Activated naive CD4-positive, alpha-beta T cell treated with anti-CD3 and anti-CD28 coated beads, Interleukin-2, amount 10 ng/mL, durations not matched to agents 7 days and 5 days (primary cell): ENCODE measurements at places on chromosomes 2 and 18.

GRCh38 chr2:10581021-10581420, 108.8 kb downstream of the NOL10 start:
- H3K27ac ChIP-seq: no peak overlapping the region
- H3K4me3 ChIP-seq: no peak overlapping the region
- peaks cover 12% of the 10 kb centered on the region for H3K4me1 ChIP-seq
- no peaks in the 10 kb centered on the region for H3K27me3 ChIP-seq
- no peak for DNase-seq

- peaks cover 7% of the 10 kb centered on the region for H3K36me3 ChIP-seq
- H3K27ac ChIP-seq: no peak overlapping the region
- H3K4me3 ChIP-seq: no peak overlapping the region
- H3K4me1 ChIP-seq: peaks cover 6% of the 10 kb centered on the region
Measured at GRCh38 chr2:127359520-127359919, 28.3 kb downstream of the MAP3K2 start.

- no peaks in the 10 kb centered on the region for H3K27me3 ChIP-seq
- no peaks in the 10 kb centered on the region for H3K36me3 ChIP-seq
- H3K4me3 ChIP-seq: no peak overlapping the region
- no peaks in the 10 kb centered on the region for H3K4me1 ChIP-seq
- no peak for DNase-seq
- H3K27ac ChIP-seq: no peak overlapping the region
Measured at GRCh38 chr2:16013359-16013911, 73.1 kb downstream of the MYCN start.

DNA sequence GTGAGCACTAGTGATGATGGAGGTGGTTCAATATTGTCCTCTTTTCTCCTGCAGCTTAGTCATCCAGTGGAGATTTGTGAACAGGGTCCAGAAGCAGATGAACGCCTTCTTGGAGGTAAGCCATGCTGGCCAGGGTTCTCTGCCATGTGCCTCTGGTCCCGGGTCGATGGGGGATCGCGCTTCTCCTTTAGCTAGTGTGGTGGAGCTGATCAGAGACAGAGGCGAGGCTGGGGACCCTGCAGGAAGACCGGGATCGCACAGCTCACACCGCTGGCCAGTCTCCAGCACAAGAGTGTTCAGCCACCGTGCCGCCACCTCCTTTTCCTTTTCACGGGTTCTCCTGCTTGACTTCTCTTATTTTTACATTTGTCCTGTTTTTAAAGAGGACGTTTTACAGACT, 243.4 kb downstream of the ALPK2 start:
- no peak overlapping the region for H3K4me3 ChIP-seq
- H3K27me3 ChIP-seq: no peaks in the 10 kb centered on the region
- no peaks in the 10 kb centered on the region for H3K4me1 ChIP-seq
- no peak overlapping the region for H3K27ac ChIP-seq
- no peak for DNase-seq

- H3K27me3 ChIP-seq: no peaks in the 10 kb centered on the region
- no peaks in the 10 kb centered on the region for H3K4me1 ChIP-seq
- no peak overlapping the region for H3K4me3 ChIP-seq
- DNase-seq: no peak
- no peaks in the 10 kb centered on the region for H3K36me3 ChIP-seq
Measured at GRCh38 chr2:122851972-122852531, 1096.6 kb downstream of the TSN start.

DNA sequence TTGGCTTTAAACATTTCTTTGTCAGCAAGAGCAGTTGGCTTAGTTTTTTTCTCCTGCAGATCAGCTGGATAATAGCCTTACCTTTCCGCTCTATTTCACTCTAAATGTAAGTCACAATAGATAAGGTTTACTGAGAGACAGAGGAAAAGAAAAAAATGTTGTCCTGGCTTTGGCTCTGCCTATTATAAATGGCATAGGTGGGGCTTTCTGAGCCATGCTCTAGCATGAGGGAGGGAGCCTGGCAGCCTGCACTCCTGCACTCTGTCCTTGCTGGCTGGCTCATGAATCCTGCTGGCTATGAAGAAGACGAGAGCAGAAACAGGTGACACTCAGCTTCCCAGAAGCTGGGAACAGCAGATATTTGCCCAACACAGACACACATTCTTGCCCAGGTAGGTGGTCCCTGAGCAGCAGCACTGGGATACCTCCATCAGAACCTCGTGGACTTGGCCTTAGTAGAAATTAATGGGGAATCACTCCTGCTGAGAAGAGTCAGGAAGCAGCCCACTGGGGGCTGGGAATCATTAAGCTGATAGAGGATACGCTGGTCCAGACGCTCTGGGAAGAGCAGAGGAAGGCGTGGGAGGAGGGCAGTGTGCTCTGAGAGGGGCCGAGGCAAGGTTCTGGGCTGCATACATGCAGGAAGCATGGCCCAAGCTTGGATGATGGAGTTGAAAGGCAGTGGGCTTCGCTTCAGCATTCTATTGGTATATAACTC, 514.4 kb upstream of the HS6ST1 start:
- no peaks in the 10 kb centered on the region for H3K4me1 ChIP-seq
- H3K27ac ChIP-seq: no peak overlapping the region
- H3K36me3 ChIP-seq: no peaks in the 10 kb centered on the region
- no peaks in the 10 kb centered on the region for H3K27me3 ChIP-seq
- H3K4me3 ChIP-seq: no peak overlapping the region

- H3K27ac ChIP-seq: no peak overlapping the region
- no peak for DNase-seq
- peaks cover 3% of the 10 kb centered on the region for H3K27me3 ChIP-seq
- H3K4me3 ChIP-seq: no peak overlapping the region
- no peaks in the 10 kb centered on the region for H3K36me3 ChIP-seq
Measured at GRCh38 chr18:36633961-36634412, 194.8 kb downstream of the TPGS2 start.

DNA sequence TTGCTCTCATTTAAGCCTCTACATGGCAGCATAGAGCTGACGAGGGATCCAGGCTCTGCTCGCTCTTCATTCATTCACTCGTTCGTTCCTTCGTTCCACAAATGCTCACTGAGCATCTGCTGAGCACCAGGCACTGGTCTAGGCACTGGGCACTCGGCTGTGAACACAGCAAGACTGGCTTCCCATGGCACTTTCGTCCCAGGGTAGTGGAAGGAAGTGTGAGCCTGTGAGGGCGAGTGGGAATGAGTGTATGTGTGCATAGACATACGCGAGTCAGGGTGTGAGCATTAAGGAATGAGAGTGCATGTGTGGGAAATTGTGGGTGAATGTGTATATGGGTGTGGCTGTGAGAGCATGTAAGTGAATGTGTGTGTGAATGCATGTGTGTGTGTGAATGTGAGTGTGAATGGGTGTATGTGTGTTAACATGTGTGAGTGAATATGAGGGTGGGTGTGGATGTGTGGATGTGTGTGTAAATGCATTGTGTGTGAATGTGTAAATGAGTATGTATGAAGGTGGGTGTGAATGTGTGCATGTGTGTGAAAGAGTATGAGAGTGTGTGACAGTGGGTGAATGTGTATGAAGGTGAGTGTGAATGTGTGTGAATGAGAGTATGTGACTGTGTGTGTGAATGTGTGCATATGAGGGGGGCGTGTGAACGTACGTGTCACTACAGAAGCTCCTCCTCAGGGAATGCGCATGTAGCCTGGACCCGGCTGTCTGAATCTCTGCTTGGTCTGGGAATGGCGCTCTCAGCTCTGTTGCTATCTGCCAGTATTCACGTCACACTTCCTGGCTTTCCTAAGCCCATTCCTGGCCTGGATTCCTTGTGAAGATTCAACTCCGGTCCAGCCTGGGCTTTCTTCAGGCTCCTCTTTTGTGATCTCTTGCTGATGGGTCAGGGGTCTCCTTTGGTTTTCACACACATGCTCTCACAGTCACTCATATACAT, 28.8 kb downstream of the SNORC start:
- no peaks in the 10 kb centered on the region for H3K4me1 ChIP-seq
- DNase-seq: no peak
- no peak overlapping the region for H3K4me3 ChIP-seq
- H3K27ac ChIP-seq: no peak overlapping the region

GRCh38 chr2:102601730-102602129, 17.6 kb upstream of the SLC9A2 start:
- H3K36me3 ChIP-seq: no peaks in the 10 kb centered on the region
- H3K4me1 ChIP-seq: no peaks in the 10 kb centered on the region
- H3K4me3 ChIP-seq: no peak overlapping the region
- no peak overlapping the region for H3K27ac ChIP-seq
- peaks cover 19% of the 10 kb centered on the region for H3K27me3 ChIP-seq

GRCh38 chr18:29871246-29871645, 1171.3 kb downstream of the DSC3 start:
- H3K4me3 ChIP-seq: no peak overlapping the region
- H3K4me1 ChIP-seq: no peaks in the 10 kb centered on the region
- DNase-seq: no peak
- no peaks in the 10 kb centered on the region for H3K27me3 ChIP-seq

DNA sequence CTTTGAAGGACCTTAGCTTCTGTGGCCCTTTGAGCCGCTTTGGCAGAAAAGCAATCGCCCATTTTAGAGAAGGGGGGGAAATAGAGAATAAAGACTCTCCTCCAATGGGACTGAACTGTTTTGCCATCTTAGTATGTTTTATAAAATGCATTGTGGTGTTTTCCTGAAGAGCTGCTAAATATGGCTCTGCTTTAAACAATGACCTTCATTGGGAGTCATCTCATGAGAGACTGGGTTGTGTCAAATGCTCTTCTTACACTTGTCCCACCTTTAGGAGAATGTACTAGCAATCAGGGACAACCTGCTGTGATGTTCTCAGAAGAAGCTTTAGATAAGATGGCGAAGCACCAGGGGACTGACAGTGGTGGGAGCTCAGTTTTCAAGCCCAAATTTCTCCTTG, 418.9 kb upstream of the POU3F3 start:
- H3K36me3 ChIP-seq: no peaks in the 10 kb centered on the region
- peaks cover 9% of the 10 kb centered on the region for H3K27me3 ChIP-seq
- H3K4me3 ChIP-seq: no peak overlapping the region
- peaks cover 7% of the 10 kb centered on the region for H3K4me1 ChIP-seq
- DNase-seq: no peak
